BJ (cell line): ENCODE measurements at places on chromosomes 16 and 17.

DNA sequence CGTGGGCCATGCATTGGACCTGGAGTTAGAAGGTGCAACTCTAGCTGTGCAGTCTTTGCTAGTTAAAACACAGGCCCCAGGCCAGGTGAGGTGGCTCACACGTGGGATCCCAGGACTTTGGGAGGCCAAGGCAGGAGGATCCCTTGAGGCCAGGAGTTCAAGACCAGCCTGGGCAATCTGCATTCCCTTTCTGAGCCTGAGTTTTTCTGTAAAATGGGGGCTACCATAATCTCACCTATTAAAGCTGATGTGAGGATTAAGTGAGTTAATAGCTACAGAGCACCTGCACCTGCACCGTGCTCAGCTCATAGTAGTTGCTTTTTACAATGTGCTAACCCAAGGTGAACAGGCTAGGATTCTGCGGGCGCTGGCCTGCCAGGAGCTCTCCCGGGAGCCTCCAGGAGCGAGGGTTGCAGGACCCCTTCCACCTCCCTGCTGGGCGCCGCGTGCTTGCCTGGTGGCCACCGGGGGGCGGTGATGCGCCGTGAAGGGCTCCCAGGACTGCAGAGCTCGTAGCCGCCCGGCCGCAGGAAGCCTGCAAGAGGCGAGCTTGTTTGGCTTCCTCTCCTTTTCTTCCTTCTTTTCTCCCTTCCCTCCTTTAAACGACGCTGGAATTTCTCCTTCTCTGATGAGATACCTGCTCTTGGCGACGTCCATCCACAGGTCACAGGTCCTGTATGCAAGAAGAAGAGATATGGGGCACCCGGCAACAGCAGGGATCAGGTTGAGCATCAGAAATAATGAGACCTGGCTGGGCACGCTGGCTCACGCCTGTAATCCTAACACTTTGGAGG, 51.3 kb downstream of the ZFP90 start:
- DNase-seq: no peak

GRCh38 chr16:88468275-88469129, 15.4 kb downstream of the ZFPM1 start:
- DNase-seq: no peak

DNA sequence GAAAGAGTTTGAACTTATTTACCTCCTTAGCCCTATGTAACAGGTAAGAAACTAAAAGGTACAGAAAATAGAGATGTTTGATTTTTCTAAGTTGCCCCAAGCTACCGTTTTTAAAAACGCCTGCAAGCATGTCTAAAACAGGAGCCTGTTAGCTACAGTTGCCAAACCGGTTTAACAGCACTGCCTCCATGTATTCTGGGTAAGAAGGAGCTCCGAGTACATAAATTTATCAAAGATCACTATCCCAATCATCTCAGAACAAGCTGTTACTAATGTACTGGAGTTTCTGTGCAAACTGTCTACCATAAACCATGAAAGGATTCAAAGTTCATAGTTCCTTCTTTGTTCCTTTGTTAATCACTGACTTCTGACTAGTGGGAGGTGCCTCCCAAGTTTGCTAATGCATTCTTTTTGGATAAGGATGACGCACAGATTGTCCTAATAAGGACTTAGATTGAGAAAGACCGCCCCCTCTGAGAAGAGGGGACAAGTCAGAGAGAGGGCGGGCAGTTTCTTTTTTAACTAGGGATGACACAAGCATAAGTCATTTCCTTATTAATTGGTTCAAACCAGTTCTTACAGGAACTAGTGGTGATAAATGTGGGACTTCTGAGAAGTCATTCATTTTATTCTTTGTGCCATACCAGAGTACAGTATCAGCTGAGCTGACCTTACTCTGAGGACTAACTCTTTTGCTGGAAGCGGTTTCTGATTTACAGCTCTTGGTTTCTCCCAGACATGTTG, 55.3 kb downstream of the TUBD1 start:
- DNase-seq: peak; percentile 100

DNA sequence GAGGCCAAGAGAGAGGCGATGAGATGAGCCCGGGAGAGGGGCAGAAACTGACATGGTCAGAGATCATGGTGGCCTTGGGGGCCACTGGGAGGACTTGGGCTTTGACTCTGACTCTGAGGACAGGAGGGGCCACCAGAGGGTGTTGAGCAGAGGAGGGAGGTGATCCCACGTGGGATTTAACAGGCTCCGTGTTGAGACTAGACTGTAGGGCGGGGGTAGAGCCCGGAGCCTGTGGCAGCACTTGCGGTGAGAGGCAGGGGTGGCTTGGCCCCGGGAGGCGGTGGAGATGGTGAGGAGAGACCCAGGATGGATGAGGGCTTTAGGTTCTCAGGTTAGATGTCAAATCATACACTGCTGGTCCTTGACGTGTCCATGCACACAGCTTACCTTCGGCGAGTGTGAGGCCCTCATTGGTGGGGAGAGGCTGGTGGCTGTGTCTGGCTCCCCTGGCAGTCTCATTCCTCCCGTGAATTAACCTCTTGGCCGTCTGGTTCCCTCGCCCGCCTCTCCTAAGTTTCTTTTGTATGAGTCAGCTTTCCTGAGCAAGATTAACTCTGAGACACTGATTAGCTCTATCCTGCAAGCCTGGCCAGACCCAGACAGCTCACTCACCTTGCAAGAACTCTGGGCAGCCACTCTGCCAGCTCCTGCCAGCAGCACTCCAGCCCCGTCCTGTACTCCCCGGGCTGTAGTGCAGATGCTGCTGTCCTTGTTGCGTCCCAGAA, 39.7 kb downstream of the VPS35L start:
- DNase-seq: peak; percentile 37

DNA sequence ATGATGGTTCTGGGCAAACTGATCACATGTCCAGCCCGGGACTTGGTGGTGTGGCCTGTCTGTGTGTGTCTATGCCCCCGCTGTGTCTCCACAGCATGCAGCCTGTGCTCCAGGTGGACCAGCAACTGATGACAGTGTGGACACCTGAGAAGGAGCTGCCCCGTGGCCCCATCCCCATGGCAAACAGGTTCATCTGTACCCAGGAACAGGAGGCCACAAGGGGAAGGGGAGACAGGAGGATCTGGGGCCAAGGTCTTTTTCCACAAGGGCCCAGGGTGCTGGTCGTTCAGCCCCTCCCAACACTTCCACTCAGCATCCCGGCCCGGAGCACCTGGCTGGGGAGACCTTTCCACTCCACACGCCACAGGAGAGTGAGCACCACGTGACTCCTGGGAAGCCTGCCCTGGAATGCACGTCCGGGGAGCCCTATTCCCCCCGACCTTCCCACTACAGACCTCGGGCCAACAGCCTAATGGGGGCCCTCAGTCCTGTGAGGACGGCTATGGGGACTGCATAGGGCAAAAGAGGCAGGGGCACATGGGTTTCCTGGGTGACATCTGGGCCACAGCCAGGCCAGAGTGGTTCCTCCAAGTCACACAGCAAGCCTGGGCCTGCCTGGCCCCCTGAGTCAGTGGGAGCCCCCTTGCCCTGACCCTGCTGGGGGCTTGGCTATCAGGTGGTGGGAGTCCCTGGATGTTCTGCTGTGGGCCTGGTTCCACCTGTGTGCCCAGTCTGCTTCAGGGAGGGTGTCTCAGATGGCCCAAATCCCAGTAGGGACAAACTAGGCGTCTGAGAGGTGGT, 20.8 kb upstream of the NXPH3 start:
- no peak for DNase-seq

DNA sequence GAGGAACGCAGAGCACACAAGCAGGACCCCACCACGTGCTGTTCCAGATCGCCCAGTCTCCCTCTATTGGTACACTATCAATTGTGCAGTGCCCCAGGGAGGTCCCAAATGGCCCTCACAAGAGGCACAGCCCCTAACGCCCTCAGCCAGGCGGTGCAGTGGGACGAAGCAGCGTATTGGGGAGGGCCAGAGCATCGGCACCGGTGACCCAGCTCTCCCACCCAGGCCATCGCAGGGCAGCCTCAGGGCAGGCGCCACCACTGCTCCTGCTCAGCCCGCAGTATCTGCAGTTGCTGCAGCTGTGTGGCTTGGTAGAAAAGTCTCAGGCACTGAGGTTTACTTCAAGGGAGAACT, 5.9 kb upstream of the FAAP100 start:
- DNase-seq: no peak

DNA sequence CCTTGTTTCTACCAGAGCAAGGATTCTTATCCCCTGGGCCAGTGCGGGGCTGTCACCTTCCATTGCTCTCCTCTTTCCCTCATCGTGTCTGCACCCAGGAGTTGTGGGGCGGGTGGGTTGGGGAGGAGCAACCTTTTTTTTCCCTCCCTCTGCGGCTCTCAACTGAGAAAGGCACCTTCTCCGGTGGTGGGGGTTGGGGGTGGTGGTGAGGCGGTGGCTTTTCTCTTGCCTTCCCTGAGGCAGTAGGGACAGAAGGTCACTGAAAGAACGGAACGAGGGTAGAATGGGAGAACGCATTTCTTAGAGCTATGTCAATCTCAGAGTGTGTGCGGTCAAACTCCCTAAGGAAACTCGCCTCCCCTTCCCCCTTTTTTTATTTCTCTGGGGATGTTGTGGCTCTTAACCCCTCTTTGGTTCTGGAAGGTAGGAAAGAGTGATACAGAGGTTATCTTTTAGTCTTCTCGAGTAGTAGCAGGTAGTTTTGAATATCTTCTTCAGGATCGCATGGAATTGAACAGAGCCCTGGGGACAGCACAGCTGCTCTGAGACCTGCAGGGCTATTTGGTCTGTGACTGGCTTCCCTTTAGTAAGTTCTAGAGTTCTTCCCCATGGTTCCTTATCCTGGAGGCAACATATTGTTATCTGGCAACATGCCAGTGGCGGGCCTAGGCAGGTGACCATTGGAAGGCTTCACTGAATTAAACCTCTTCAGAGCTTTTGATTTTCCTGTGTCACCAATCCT, 994 bp downstream of the CLTC start:
- DNase-seq: no peak

DNA sequence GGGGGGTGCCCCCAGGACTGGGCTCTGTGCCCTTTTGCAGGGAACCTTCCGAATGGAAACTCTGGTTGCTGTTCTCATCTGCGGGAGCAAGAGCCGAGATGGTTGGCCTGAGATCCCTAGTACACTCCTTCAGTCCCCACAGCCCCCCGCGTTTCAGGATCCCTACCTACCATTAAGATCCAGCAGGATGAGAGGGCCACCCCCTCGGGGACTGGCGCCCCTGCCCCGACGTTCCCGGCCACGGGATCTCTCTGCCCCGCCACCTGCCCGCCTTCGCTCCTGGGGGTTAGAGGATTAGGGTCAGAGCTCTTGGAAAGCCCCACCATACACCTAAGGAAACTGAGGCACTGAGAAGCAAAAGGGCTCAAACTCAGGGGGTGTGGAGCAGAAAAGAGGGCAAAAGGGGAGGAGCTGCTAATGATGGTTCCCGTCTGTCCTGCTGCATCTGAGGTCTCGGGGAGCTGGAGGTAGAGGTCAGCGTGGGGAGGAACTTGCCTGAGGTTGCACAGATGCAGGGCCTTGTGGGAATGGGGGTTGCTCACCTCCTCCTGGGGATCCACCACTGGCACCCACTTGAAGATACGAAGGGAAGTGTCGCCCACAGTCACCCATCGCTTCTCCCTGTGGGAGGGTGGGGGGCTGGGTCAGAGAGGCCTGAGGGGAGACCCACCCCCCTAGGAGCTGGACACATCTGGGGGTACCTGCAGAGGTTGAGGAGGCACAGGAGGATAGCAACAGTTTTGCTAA, 1.0 kb downstream of the BCL7C start:
- no peak for DNase-seq

GRCh38 chr16:16016388-16016964, 67.1 kb downstream of the ABCC1 start:
- DNase-seq: no peak

DNA sequence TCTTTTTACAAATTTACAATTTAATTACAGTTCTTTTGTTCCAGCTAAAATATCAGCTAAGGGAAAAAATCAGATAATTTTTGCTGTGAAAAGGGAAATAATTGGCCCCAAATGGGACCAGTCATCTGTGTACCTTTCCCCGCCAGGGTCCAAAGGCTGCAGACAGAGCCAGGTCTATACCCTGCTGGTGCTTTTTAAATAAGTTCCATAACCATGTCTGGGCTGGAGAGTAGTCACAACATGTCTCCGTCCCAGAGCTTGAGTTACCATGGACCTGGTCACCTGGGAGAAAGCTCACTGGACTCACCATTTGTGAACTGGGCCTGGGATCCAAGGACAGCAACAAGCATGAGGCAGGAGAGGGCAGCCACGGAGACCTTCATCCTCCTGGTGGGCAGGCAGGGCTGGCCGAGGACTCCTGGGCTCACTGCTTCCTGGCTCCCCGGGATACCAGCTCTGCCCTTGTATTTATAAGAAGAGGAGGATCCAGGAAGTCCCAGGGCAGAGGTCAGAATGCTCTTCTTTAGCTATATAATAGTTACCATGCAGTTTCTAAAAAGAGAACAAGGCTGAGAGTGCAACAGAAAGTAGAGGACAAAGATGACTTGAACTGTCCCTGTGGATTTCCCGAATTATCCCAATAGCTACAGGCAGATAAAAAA, at the start of gene CCL15:
Gene CCL15 (minus strand): TSS at position 444 of the 662 bp plus-strand sequence. CDS start 61 bp downstream, at position 383.
- DNase-seq: no peak
